ENCODE measurements at places on chromosomes 4 and X. TPM values are rescaled to one million over a fixed set of nuclear protein-coding genes. Genes with fewer than 3 reads are reported as not detected.

The ATP2B3 gene
- 0.08 TPM for total RNA-seq

The FGF13 gene
- not detected for total RNA-seq

The HGFAC gene
- 0.18 TPM for total RNA-seq

The ATOH1 gene
- total RNA-seq, result not detected

The BMP3 gene
- not detected for total RNA-seq

The PLK4 gene
- total RNA-seq, result 15.4 TPM

The CXCL3 gene
- total RNA-seq, result 7.2 TPM

The MAOB gene
- 0.16 TPM for total RNA-seq

The CETN2 gene
- 79.2 TPM for total RNA-seq

The DCAF4L1 gene
- total RNA-seq, result 0.12 TPM

The GC gene
- not detected for total RNA-seq

The MGARP gene
- 0.89 TPM for total RNA-seq

The VSIG1 gene
- total RNA-seq, result 0.40 TPM

The CXCL13 gene
- not detected for total RNA-seq

The CCDC149 gene
- 1.4 TPM for total RNA-seq

The CSN1S1 gene
- not detected for total RNA-seq

The HTATSF1 gene
- total RNA-seq, result 59.3 TPM

The ZDHHC15 gene
- not detected for total RNA-seq

The EPGN gene
- total RNA-seq, result not detected

The STS gene
- total RNA-seq, result 2.3 TPM

The CFAP99 gene
- 0.07 TPM for total RNA-seq

The FAM3A gene
- total RNA-seq, result 46.1 TPM

The GAB3 gene
- 0.55 TPM for total RNA-seq

The SLC2A9 gene
- total RNA-seq, result 0.39 TPM

The ERCC6L gene
- total RNA-seq, result 12.0 TPM

The TBX22 gene
- not detected for total RNA-seq

The CXCL11 gene
- total RNA-seq, result not detected

The TMPRSS11F gene
- not detected for total RNA-seq

The ACSL1 gene
- total RNA-seq, result 11.9 TPM

The LGI2 gene
- 0.25 TPM for total RNA-seq

The POF1B gene
- total RNA-seq, result 2.1 TPM

The ZRSR2 gene
- 11.0 TPM for total RNA-seq

The DDX53 gene
- total RNA-seq, result not detected

The FAM47A gene
- total RNA-seq, result not detected

The OR13H1 gene
- not detected for total RNA-seq

The RP2 gene
- total RNA-seq, result 5.7 TPM

The PABPC1L2B gene
- total RNA-seq, result not detected

The EVC gene
- 13.4 TPM for total RNA-seq

The PDHA2 gene
- total RNA-seq, result not detected

The SYTL4 gene
- 2.6 TPM for total RNA-seq

The STATH gene
- not detected for total RNA-seq

The BTK gene
- total RNA-seq, result 0.08 TPM

The TRIM75 gene
- not detected for total RNA-seq

The SRD5A3 gene
- 10.1 TPM for total RNA-seq

The MBNL3 gene
- total RNA-seq, result not detected

The GALNTL6 gene
- total RNA-seq, result 0.10 TPM

The PNMA5 gene
- total RNA-seq, result not detected

The GASK1B gene
- 0.53 TPM for total RNA-seq

The FAM9C gene
- not detected for total RNA-seq

The SLC25A14 gene
- total RNA-seq, result 17.4 TPM

The MAGEA12 gene
- not detected for total RNA-seq

The NALF2 gene
- 5.5 TPM for total RNA-seq

The GPAT3 gene
- total RNA-seq, result 50.5 TPM

The EDA2R gene
- total RNA-seq, result 11.0 TPM

Measured in A549 treated with RU486 at 1 μM for 4 hours (cell line).